Activated gamma-delta T cell treated with anti-CD3 and anti-CD28 coated beads, Interleukin-2, amount 50 U/mL, for 16 hours (primary cell): ENCODE measurements at places on chromosomes 4 and X.
A peak's percentile ranks its signal among the peaks of the same experiment; 100 is the strongest.

DNA sequence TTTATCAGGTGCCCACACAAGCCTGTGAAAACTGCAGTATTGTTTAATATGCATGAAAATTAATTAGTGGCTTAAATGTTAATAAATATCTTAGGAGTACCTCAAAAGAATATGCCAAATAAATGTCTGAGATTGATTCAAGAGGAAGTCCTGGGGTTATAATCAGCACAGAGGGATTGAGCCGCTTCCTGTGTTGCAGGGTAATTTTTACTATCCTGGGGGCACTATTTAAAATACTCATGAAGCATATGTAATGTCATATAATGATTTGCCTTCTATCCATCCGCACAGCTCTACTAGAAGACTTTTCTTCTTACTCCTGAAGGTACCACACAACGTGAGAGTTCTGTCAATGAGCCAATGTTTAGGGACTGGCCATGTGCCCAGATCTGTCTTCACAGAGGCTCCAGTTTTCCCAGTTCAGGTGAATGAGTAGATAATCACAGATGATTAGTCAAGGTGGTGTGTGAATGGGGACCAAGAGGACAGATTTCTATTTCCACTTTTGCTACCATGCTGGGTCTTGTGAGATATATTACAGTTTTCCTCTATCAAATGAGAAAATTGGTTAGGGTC is 233.3 kb downstream of the USP46 start:
- no peak for DNase-seq

DNA sequence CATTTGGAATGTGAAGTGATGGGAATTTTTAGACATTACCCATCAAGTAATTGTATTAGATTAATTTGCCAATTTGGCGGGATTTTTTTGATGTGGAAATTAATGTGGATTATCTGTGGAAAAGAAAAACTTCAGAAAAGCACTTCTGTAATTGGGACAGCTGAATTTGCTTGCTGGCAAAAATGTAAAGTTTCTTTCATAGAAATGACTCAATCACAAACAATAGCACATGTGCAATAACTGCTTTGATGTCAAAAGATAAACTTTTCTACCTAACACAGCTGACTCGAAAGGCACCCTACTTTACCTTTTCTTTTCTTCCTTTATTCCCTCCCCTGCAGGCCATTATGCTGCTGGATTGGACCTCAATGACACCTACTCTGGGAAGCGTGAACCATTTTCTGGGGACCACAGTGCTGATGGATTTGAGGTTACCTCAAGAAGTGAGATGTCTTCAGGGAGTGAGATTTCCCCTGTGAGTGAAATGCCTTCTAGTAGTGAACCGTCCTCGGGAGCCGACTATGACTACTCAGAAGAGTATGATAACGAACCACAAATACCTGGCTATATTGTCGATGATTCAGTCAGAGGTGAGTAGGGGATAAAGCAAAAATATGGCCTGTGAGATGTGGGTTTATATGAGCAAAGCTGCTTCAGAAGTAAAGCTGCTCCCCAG is 1.4 kb downstream of the AREG start:
- DNase-seq = no peak

- DNase-seq = peak; percentile 81
Observed at GRCh38 chrX:100768679-100769338, 36.9 kb upstream of the SYTL4 start.

GRCh38 chrX:27987862-27988646 is 6.8 kb upstream of the DCAF8L1 start:
- no peak for DNase-seq

DNA sequence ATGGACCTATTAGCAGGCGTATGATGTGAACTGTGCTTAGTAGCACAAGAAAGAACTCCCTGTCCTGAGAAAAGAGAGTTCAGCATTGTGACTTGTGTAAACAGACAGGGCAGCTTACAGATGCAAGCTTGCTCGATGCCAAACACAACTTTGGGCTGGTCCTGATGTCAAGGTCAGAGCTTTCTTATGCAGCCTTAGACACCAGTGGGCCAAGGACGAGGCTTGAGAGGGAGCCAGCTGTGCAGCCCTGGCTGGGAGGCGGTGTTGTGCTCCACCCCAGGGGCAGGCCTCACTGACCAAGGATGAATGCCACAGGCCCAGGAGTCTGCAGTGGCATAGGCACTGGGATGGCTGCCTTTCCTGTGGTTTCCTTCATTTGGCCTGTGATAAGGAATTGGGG is 35.4 kb downstream of the JADE1 start:
- no peak for DNase-seq

GRCh38 chrX:132442691-132443090 is 46.1 kb downstream of the MBNL3 start:
- no peak for DNase-seq

DNA sequence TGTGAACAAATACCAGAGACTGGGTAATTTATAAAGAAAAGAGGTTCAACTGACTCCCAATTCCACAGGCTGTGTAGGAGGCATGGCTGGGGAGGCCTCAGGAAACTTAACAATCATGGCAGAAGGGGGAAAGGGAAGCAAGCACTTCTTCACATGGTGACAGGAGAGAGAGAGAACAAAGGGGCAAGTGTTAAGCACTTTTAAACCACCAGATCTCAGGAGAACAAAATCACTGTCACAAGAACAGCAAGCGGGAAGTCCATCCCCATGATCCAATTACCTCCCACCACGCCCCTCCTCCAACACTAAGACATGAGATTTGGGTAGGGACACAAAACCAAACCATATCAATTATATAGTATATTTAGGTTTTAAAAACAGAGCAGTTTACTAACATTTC is 30.8 kb downstream of the MOB1B start:
- no peak for DNase-seq
